ENCODE measurements at places on chromosomes 12 and 14. TPM values are rescaled to one million over a fixed set of nuclear protein-coding genes. Genes with fewer than 3 reads are reported as not detected.

GYS2 gene
- not detected for total RNA-seq

TPPP2 gene
- not detected for total RNA-seq

FBXW8 gene
- 10.7 TPM for total RNA-seq

RPL41 gene
- 847 TPM for total RNA-seq

GABARAPL1 gene
- 55.0 TPM for total RNA-seq
